ENCODE measurements at places on chromosomes 2 and 18.
A peak's percentile ranks its signal among the peaks of the same experiment; 100 is the strongest.

GRCh38 chr2:167637741-167638140, 609.7 kb downstream of the STK39 start:
- no peak for DNase-seq

DNA sequence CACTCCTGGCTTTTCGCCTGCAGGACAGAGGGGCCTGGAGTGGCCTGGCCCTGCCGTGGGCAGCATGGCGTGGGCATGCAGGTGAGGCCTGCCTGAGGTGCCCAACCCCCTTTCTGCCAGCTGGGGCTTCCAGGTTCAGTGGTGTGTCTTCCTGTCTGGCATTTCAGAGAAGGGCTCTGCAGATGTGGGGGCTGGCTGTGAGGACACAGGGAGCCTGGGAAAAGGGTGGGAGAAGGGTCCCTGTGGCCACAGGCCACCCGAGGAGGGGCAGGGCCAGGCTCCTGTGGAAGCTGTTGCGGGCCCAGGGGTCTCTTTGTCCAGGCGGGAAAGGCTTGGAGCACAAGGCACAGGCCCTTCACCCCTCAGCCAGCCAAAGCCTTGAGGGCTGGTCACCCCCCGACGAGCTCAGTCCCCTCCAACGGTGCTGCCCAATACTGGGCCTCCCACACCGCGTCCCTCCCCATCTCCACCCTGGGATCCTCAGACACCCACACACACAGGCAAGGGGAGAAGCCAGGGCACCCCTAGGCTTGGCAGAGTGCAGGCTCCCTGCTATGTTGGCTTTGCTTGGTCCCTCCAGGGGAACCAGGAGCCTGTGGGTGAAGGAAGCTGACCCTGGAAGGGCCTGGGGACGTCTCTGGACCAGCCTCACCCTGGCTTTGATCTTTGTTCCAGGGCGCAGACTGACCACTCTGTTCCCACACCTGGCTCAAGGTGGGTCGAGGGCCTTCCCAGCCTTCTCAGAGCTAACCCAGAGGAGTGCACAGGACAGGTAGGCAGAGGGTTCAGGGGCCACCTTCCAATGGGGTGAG, 3.7 kb upstream of the AQP12A start:
- DNase-seq = no peak

GRCh38 chr2:195706161-195706900, 49.3 kb downstream of the SLC39A10 start:
- no peak for DNase-seq

- DNase-seq = no peak
Measured at GRCh38 chr2:239118675-239119211, 270.9 kb downstream of the TWIST2 start.

GRCh38 chr18:10131081-10131459, 217.3 kb downstream of the VAPA start:
- DNase-seq = no peak

DNA sequence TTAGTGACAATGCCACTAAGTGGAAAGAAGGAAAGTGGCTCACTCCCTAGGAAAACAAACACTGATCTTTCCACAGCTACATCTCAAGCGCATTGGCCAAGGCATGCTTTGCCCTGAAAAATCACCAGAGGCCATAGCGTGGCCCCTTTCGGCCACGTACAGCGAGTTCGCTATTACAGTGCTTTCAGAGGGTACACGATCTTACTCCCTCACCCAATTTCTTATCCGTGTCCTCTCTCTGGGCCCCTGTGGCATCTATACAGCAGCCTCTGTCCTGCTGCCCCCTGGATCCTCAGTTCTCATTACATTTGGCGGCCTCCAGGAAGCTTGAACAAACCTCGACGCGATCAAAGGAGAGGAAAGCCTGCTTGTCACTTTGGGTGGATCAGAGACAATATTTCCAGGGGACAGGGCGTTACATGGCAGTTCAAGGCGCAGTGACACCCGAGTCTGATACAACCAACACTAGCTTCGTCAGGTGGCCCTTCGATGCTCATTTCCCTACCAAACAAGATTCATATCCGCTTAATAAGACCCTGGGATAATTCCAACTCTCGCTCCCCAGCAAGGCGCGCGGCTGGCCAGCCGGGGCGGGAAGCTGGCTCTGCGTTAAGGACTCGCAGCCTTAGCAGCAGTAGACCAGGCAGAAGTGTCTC, 941 bp downstream of the SKOR2 start:
- no peak for DNase-seq

DNA sequence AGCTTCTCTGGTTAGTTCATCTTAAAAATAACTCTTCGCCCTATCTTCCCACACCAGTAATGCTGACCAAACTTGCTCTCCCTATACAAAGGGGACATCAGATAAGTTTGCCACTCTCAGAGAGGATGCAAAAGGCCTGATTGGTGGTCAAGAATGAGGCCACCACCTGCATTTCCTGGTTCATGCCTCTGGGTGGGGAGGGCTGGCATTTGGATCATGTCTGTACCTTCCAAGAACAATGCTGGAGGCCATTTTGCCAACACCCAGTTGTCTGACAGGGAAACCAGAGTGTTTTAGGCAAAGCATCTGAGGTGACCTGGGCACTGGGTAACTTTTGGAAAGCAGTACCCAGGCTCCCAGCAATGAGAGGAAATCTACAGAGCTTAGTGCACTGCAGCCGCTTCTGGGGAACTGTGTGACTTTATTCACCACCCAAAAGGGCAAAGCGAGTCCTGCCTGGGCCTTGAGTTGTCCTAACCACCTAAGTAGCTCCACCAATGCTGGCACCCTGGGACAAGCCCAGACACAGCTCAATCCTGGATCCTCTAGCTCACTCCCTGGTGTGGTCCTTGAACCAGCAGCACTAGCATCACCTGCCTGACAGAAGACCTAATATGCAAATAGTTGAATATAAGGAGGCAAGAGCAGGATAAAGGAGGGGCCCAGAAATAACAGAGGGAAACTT, 35.1 kb downstream of the CAPN13 start:
- DNase-seq = no peak

GRCh38 chr18:26736301-26736700, 129.2 kb downstream of the AQP4 start:
- DNase-seq = no peak

GRCh38 chr2:101921319-101921952, 70.3 kb upstream of the IL1R2 start:
- no peak for DNase-seq

- no peak for DNase-seq
Measured at GRCh38 chr2:127422559-127423477, 4.6 kb downstream of the PROC start.

DNA sequence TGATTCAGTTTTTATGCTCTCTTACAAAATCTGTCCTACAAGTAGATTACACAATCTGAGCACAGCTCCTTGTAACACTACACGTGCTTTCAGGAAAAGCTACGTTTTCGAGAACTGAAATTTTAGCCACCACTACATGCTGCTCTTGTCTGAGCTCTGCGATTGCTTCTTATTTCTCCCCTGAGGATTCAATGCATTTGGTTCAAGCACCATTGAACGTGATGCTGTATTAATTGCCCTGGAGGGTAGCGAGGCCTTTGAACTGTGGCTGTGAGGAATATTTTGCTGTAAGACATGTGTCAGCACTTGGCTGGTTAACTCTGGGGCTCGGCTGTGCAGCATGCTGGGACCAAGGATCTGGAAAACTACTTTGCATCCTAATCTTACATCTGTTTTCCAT, 405.8 kb downstream of the EPHA4 start:
- no peak for DNase-seq

GRCh38 chr2:223943561-223944008, 1.6 kb downstream of the WDFY1 start:
- DNase-seq = no peak

DNA sequence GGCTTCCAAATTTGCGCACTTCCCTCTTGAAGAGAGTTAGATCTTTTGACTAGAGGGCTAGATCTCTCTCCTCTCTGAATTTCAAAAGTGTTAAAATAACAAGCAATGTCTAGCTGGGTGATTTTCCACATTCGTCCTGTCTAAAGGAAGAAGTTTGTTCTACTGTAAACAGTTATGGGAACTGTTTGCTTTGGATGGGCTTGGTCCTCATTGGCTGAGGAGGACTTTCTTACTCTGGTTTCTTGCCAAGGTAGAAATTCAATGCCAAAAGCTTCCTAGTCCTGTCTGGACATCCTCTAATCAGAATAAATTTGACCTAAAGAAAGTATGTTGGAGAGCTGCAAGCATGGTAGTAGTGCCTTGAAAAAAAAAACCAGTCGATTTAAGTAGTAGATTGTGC, 47.4 kb upstream of the RAPH1 start:
- no peak for DNase-seq

DNA sequence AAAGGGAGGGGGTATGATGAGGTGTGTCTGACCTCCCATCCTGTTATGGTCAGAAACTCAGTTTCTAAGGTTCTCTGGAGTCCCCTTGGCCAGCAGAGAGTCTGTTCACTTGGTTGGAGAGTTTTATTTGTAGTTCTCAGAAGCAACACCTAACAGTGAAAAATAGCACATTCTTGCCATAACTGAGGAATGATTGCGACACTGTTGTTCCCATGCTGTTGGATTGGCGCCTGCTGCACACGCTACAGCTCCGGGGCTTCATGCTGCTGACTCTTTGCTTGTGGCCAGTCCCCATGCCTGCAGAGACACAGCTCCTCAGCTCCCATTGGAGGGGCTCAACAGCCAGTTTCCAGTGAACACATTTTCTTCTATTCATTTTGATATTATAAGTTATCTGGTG, 42.1 kb downstream of the TPGS2 start:
- DNase-seq = peak; percentile 88

DNA sequence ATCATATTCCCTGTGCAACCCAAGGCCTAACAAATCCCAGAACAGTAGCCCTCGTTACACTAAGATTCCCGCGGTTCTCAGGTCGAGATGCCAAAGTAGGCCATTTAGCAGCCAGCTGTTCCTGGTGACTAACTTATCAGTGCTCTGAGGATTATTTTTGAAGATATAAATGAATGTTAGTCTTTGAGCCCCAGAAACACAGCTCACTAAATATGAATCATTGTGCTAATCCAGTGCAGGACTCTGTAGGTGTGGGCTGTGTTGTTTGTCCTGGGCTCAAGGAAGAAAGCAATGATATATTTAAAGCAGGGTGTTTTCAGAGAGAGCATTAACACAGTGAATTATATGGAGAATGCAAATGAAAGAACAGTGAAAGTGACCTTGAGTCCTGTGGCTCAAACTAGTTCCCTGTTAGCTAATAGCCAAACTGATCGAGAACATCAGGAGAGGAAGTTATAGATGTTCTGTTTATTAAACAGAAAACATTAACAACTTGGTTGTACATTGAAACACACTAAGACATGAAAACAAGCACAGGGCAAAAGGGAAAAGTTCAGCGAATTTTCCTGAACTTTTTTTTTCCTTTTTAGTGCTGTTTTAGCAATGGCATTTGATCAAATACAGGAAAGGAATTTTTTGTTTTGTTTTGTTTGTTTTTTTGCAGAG, 228.3 kb downstream of the RNF152 start:
- DNase-seq = no peak

Measured in tibial artery (tissue), 4 donors.